ENCODE measurements at places on chromosomes 2 and 18. TPM values are rescaled to one million over a fixed set of nuclear protein-coding genes. Genes with fewer than 3 reads are reported as not detected.

DNA sequence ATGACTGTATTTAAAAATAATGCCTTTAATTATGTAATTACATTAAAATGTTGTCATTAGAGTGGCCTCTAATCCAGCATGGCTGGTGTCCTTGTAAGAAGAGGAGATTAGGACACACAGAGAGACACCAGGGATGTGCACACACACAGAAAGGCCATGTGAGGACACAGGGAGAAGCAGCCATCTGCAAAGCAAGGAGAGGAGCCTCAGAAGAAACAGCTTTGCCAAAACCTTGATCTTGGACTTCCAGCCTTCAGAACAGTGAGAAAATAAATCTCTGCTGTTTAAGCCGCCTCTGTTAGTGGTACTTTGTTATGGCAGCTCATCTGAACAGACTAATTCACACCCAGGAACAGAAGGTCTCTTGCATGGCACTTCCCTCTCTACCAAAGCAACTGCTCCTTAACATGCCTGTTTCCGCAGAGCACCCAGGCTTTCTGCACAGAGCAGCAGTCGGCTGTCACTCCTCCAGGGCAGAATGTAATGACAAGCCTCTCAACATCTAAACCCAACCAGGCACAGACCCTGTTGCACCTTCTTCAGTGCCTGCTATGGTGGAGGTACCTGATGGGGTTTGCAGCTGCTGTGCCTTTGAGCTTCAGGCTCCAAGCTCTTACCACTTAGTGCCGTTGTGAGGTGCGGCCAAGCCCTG lies 377.7 kb downstream of the TDRD15 start:
- DNase-seq: no peak
- H3K4me3 ChIP-seq: no peak overlapping the region
- no peaks in the 10 kb centered on the region for H3K36me3 ChIP-seq
- H3K27me3 ChIP-seq: no peaks in the 10 kb centered on the region

DNA sequence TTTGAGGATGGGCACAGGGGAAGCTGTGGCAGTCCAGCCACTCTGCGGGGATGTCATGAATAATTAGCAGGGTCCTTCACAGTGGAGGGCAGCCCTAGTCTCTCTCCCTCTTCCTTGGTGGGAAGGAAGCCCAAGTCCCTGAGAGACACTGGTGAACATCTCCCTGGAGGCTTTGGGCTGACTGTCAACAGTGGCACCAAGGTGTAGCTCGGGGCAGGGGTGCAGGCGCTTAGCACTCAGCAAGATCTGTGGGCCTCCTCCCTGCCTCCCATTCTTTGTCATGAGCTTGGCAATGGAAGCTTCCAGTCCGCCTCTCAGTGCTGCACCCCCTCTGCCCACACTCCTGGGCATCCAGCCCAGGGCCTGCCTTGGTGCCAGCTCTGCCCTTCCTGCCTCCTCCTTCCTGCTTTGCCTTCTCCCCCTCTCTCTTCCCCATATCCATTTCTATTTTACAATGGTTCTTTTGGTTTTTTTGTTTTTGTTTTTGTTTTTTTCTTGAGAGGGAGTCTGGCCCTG lies 59.4 kb downstream of the STEAP3 start:
- H3K4me1 ChIP-seq: no peaks in the 10 kb centered on the region
- no peak overlapping the region for H3K27ac ChIP-seq
- H3K27me3 ChIP-seq: no peaks in the 10 kb centered on the region
- no peak for DNase-seq
- H3K36me3 ChIP-seq: no peaks in the 10 kb centered on the region

DNA sequence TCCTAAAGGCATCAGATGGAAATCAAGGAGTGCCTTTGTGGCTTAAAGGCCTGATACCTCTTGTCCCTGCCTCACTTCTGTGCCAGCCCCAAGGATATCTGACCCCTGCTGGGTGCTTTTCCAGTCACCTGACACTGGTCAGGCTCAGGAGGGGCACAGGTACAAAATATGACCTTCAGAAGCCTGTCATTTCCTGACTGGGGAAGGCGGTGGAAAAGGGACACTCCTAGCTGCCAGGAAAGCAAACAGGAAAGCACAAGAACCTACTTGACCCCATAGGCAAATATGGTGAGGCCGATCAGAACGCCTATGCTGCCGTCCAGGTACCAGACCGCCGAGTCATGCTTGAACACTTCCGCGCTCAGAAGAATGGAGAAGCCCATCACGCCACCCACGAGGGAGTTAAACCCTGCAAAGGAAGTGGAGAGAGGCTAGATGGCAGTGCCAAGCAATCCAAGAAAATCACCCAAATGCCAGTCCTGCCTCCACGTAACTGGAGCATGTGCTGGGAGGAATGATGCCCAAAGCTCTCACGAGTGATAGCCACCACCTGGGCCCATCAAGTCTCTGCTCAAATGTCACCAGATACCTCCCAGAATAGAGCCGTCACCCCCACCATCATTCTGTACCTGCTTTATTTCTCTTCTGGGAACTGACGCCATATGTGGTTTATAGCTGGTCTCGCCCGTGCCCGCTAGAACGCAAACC lies 204.0 kb downstream of the MGAT5 start:
- H3K4me1 ChIP-seq: no peaks in the 10 kb centered on the region
- H3K27ac ChIP-seq: no peak overlapping the region

SEMA4F gene
- total RNA-seq: 6.4 TPM

CXXC1 gene
- 95.9 TPM for total RNA-seq

UNC50 gene
- total RNA-seq: 35.6 TPM

GRCh38 chr2:13009027-13009642 lies 292.4 kb downstream of the TRIB2 start:
- no peak overlapping the region for H3K27ac ChIP-seq
- no peak for DNase-seq
- H3K4me3 ChIP-seq: no peak overlapping the region

CYTIP gene
- total RNA-seq: 0.09 TPM

GRCh38 chr18:24631243-24632025 lies 171.0 kb downstream of the HRH4 start:
- H3K4me1 ChIP-seq: no peaks in the 10 kb centered on the region
- peak; percentile 53 for DNase-seq
- no peaks in the 10 kb centered on the region for H3K36me3 ChIP-seq
- no peaks in the 10 kb centered on the region for H3K27me3 ChIP-seq
- no peak overlapping the region for H3K4me3 ChIP-seq

DNA sequence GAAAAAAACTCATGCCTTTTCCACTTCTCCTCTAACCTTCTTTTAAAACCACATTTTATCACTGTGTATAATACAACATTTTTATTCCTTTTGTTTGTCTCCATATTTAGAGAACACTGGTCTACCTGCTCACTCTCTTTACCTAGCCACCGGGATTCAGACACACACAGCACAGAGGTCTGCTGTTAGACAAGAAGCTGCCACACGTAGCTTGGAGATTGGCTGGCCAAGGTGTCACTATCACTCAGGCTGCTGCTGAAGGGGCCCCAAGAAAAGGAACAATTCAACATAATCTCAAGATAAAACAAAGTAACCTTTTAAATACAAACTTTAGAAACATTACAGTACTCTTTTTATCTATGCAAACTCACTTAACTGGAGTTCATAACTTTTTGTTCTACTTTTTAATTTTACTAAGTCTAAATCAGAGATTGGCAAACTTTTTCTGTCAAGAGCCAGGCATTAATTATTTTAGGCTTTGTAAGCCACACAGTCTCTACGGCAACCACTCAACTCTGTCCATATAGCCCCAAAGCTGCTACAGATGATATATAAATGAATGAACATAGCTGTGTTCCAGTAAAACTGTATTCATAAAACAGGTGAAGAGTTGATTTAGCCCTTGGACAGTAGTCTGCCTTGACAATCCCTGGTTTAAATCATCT lies 25.8 kb downstream of the FEZ2 start:
- H3K4me1 ChIP-seq: peaks cover 2% of the 10 kb centered on the region
- H3K36me3 ChIP-seq: peaks cover 17% of the 10 kb centered on the region
- no peaks in the 10 kb centered on the region for H3K27me3 ChIP-seq
- DNase-seq: no peak
- H3K27ac ChIP-seq: no peak overlapping the region
- no peak overlapping the region for H3K4me3 ChIP-seq

DNA sequence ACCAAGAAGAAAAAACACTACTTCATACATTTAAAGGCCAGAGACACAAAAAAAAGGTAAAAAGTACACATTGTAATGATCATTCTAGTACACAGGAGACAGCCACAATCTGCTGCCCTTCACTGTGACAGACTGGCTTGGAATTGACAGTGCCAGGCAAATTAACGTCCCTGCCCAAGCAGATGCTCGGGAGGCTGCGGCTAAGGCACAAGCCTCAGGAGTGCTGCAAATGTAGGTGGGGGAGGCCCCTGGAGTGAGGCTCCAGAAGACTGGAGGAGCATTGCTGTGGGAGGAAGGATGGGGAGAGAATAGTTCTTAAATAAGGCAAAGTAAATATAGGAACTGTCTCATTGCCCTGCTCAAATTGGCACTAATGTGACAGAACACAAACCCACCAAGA lies 18.6 kb downstream of the ERCC3 start:
- no peak overlapping the region for H3K4me3 ChIP-seq
- no peak overlapping the region for H3K27ac ChIP-seq
- no peaks in the 10 kb centered on the region for H3K4me1 ChIP-seq
- DNase-seq: no peak
- H3K27me3 ChIP-seq: no peaks in the 10 kb centered on the region

GRCh38 chr2:47005687-47006086 lies 90.1 kb upstream of the MCFD2 start:
- H3K36me3 ChIP-seq: no peaks in the 10 kb centered on the region
- DNase-seq: no peak
- H3K27ac ChIP-seq: no peak overlapping the region
- H3K27me3 ChIP-seq: no peaks in the 10 kb centered on the region
- H3K4me1 ChIP-seq: no peaks in the 10 kb centered on the region

DNA sequence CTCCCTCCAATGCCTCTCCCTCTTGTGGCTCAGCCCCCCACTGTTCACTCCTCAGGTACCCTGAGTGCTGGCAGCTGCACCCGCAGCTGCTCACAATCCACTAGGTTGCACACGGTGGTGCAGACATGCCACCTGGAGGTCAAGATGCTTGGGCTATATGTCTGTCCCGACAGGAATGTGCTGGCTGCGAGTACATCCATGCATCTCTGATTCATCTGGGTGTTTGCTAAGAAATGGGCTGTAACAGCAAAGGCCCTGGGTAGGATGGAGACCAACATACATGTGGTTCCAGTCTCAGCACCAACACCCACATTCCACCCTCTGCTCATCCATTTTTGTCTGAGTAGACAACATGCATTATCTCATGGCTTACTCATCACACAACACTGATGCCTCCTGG lies 31.3 kb downstream of the ANKMY1 start:
- H3K27ac ChIP-seq: no peak overlapping the region
- no peaks in the 10 kb centered on the region for H3K4me1 ChIP-seq
- no peak for DNase-seq
- H3K27me3 ChIP-seq: no peaks in the 10 kb centered on the region

Data from H9 (cell line).